ENCODE measurements at places on chromosomes 3 and 15. TPM values are rescaled to one million over a fixed set of nuclear protein-coding genes. Genes with fewer than 3 reads are reported as not detected.

DNA sequence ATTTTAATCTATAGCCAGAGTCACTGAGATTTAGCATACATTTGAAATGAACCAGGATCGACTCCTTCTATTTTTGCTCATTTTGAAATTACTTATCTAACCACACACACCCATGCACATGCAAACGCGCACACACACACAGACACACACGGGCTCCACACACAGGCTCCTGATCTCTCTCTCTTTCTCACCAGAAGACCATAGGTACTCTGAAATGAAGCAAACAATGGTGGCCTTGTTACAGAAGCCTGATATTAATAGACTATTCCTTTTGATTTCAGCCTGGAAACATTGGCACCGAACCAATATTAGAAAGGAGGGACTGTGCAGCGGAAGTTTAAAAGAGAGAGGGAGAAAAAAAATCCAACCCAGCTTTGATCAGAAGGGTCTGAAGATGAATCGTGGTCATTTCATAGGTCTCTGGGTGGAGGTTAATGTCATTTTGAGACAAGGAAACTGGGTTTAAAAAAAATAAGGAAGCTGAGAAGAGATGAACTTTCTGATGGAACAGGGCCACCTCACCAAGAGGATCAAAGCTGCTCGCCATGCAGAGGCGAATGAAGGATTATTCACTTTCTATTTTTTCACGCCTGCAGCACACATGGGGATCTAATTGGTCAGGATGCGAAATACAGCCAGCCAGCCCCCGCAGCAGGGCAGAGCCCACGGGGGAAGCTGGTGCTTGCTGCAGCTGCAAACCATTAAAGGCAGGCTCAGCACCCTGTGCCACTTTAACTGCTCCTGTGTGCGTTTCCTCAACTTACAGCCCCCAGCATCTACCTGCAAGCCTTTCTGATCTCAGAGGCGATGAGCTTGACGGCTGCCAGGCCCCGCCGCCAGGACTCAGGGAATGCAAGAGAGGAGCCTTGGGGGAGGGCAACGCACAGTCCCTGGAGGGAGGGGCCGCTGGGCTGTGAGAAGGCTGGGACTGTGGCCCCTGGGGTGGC is 88.8 kb downstream of the HES1 start:
- DNase-seq = no peak

Gene ANKUB1
- 3.5 TPM for total RNA-seq

Gene CPN2
- not detected for total RNA-seq

DNA sequence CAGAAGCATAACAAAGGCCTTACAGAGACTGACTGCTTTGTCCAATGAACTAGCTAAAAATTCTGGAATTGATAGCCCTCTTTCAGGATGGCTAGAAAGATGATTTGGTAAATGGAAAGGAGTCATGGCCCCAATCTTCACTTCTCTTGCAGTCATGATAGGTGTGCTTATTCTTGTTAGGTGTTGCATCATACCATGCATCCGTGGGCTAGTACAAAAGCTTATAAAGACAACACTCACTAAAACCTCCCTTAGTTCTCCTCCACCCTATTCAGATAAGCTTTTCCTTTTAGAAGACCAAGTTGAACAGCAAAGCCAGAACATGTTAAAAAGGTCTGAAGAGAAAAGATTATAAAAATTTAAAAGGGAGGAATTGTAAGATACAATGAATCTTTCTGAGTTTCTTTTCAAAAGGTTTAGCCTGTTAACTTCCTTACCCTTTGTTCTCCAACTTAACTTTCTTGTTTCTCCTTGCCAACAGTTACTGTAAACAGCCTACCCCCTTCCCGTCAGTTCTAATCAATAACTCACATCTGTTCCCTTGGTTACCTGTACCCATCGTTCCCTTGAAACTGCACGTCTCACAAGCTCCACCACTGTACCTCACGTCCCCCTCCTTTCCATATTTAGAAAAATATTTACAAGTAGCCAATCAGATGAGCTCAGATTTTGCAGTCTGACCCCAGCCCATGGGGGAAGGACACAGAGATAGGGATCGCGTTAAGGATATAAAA is 105.8 kb downstream of the ZBBX start:
- DNase-seq = no peak

DNA sequence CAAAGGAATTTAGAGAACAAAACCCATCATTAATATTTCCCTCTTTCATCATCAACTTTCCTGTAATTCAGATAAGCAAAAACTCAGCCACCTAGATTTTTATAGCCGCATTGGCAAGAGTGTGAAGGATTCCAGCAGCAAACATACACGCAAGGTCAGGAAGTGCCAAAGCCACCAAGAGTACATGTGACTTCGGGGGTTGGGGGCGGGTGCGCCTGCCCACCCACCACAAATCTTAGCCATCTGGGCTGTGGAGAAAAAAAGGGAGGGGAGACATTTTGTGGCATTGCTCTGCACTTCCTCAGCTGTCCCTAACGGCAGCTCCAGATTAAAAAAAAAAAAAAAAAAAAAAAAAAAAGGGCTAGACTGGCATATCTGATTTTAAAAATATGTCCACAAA is 148.4 kb downstream of the TNIK start:
- DNase-seq = no peak

Gene ERICH6
- 0.49 TPM for total RNA-seq

GRCh38 chr15:77846986-77847385 is 214.3 kb upstream of the LINGO1 start:
- DNase-seq = no peak

- DNase-seq = no peak
Measured at GRCh38 chr15:101615414-101615985, 36.7 kb downstream of the TM2D3 start.

GRCh38 chr3:31873254-31873820 is 107.7 kb downstream of the OSBPL10 start:
- no peak for DNase-seq

DNA sequence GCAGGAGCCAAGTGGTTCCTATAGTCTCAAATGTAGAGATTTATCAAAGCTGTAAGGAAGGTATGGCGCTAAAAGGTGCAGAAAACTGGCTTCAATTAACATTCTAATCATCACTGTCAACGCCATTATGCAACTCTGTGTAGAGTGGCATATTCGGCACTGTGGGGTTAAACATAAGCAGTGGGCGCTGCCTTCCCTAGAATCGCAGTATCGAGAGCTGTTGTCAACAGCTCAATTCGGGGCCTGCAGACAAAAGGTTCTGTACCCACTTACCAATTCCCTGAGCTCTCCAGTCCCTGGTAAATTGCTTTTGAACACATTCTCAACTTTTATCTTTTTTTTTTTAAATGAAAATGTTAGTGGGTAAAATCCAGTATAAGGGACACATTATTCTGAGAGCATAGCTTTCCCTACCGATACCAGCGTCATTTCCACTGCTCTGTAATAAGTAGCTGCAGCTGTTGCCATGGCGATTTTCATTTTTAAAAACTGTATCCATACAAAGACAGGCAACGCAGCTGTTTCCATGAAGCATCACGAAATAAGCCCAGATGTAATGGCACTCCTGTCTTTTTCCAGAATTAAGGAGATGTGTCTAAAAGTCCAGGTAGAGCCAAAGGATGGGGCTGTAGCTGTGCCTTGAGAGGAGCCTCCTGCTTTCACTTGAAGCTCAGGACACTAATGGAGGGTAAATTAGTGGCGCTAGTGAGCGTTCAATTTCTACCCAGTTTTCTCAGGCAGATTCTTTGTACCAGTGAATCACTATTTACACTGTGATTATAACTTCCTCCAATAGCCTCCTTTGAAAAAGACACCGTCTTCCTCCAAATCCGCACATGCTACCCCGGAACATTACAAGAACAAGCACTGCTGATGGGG is 250.3 kb downstream of the SLC9A9 start:
- DNase-seq = no peak

DNA sequence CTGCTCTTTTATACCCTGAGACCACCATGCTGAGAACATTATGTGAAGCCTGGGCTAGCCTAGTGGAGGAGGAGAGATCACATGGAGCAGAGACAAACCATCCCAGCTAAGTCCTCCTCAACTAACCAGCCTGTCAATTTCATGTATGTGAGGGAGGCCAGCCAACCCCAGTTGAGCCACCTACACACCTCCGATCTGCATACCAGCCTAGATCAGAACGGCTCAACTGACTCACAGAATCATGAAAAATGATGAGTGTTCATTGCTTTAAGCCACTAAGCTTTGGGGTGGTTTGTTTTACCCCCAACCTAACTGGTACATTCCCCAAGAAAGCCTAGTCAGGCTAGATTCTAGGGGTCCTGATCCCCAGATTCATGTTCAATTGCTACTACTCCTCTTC is 19.4 kb upstream of the CA12 start:
- no peak for DNase-seq

GRCh38 chr3:70811880-70812279 is 499.4 kb upstream of the MDFIC2 start:
- peak; percentile 58 for DNase-seq

Gene ZNF770
- 27.8 TPM for total RNA-seq

Gene CACNA2D2
- total RNA-seq = 111 TPM

- DNase-seq = peak; percentile 12
Measured at GRCh38 chr3:105967117-105967516, 98.3 kb upstream of the CBLB start.

Gene TNFSF10
- total RNA-seq = 107 TPM

- DNase-seq = no peak
Measured at GRCh38 chr3:44171891-44172290, 69.8 kb upstream of the TOPAZ1 start.

- DNase-seq = no peak
Measured at GRCh38 chr3:25150199-25150598, 277.9 kb upstream of the RARB start.

DNA sequence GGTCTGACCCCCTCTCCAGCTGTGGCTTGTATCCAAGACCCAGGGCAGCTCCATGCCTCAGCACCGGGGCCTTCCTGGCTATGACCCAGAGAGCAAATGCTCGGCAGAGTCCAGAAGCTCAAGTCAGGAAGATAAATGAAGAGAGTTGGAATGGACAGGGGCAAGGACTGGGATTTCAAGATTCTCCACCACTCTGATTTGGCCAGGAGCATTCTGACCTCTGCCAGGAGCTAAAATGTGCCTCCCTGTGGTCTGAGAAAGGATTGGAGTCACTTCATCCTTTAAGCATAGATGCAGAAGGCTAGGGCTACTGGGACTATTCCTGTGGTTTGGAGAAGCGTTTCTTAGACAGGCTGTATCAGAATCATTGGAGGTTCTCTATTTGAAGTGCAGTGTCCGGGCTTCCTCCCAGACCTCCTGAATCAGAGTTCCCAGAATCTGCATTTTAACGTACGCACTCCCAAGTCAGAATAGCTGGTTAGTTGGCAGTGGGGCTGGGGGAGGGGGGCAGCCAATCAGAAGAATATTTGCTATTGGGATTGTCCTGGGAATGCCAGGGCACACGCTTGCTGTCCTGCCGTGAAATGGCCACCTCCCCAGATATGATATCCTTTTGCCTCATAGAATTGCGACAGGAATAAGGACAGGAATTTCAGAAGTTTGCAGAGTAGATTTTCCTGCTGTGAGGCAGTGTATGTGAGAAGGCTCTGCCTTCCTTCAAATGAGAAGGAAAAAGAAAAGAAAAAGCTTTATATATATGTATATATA is 57.4 kb downstream of the HRH1 start:
- no peak for DNase-seq

Gene RAD18
- 23.6 TPM for total RNA-seq

Gene OIP5
- total RNA-seq = 0.71 TPM

Gene CAND2
- 5.9 TPM for total RNA-seq

Gene CPB1
- 0.88 TPM for total RNA-seq

DNA sequence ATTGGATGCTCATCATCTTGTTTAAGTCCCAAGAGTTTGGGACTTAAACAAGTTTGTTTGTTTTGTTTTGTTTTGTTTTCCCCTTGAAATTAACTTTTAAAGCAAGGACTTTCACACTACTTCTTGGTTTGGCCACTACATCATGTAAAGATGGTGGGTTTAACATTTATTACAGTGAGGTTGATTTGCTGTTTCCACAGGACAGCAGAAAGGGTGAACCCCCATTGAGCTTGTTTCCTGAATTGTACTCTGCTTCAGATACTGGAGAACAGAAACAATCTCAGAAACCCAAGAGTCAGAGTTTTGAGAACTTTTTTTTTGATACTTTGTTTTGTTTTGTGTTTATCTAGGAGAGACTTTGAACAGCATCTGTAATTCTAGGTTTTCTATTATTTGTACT is 6.7 kb downstream of the POU1F1 start:
- DNase-seq = no peak

GRCh38 chr3:109804697-109805096 is 467.4 kb upstream of the DPPA4 start:
- no peak for DNase-seq

Gene TF
- 30.2 TPM for total RNA-seq

Gene PP2D1
- not detected for total RNA-seq

Gene GPR171
- 1.5 TPM for total RNA-seq

- no peak for DNase-seq
Measured at GRCh38 chr3:145175626-145176025, 985.4 kb downstream of the PLOD2 start.
